GM19239 (cell line): ENCODE measurements at places on chromosomes 2 and 18.

DNA sequence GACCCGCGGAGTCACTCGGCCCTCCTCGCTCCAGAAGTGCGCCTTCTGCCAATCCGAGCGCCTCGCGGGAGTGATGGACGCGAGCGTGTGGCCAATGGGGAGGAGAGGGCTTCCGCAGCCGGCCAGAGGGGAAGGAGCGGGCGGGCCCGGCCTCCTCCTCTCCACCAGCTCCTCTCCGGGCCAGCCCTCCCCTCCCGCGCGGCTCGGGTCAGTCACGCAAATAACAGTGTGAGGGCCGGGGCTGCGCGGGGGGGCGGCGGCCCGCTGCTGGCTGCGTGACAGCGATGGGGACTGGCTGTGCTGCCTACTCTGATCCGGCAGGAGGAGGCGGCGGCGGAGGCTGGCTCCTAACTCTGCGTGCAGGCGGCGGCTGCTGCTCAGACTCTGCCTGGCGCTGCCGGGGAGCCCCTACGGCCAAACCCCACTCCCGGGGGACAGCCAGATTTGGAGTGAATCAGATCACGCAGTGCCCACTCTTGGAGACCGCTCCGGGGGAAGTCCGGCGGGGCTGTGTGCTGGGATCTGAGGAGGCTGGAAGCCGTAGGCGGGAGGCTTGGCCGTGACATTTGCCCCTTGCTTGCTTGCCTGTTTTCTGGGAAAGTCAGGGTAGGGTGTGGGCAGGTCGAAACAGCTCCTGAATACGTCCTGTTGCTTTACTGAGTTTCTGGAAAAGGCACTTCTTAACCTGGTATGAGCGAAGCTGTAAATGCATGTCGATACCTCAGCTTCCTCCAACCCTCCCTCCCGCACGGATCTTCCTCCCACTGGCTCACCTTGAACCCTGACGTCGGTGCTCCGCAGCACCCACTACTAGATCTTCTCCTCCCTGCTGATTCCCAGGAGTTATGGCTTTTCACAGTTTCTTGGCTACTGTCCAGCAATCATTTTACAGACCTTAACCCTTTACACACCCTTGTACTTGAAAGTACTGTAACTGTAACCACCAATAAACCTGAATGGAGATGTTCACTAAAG lies 97.9 kb upstream of the SERTAD2 start:
- DNase-seq: peak; percentile 89

- no peak for DNase-seq
These were observed 203.5 kb downstream of the SEPTIN10 start for GRCh38 chr2:109410039-109410815.

- DNase-seq: no peak
These were observed 178.5 kb downstream of the DIS3L2 start for GRCh38 chr2:232139786-232140562.

DNA sequence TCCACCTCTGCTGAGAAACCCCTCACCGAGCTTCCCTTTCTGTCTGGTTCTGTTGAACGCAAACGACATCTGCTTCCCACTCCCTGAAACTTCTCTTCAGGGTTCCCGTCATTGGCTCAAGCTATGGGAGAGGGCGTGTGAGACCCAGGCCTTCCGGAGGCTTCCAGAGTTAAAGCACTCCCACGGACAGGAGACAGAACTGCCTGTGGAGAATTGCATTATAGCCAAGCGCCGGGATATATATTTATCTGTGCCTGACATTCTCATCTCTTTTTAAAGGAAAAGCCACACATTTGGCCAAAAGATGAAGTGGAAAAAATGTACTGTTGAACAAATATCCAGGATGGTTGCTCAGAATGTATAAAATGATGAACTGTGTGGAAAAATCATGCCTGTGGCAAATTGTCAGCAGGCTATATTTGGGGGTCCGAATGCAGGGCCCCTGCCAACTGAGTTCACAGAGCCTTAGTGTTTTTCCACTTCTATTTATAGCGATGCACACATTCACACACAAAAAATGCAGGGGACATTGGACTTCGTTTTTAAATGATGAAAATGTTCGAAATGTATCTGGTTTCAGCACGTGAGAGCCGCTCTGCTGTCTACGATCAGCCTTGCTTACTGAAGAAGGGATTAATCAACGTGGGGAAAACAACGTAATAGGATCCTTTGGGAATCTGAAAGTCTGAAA lies 59.5 kb downstream of the E2F6 start:
- no peak for DNase-seq

DNA sequence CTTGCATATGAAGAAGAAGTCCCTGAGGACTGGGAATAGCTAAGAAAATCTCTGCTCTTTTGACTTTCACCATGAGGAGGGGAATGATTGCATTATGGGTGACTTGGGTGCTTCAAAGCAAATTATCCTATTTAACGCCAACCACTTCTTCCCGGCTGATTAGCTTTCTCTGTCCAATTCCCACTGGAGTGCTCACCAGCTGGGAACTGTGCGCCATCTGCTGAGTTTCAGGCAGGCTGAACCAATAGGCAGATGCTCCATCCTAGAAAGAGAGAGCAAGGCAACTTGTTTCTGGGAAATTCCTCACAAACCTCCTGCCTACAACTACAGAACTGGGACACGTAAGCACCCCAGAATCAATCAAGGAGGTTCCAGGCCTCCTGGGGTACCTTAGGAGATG lies 49.4 kb downstream of the POLE4 start:
- DNase-seq: no peak

DNA sequence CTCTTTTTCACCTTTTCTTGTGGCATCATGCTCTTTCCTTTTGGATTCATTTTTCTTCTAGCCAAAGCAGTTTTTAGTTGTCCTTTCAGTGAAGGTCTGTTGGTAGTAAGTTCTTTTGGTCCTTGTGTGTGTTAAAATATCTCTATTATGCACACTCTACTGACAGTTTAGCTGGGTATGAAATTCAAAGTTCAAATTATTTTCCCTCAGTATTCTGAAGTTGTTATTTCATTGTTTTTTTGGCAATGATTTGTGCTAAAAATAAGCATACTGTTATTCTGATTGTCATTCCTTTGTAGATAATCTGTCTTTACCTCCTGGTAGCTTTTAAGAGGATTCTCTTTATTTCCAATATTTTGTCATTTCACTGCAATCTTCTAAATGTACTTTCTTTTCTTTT lies 53.1 kb upstream of the COX7A2L start:
- DNase-seq: no peak

DNA sequence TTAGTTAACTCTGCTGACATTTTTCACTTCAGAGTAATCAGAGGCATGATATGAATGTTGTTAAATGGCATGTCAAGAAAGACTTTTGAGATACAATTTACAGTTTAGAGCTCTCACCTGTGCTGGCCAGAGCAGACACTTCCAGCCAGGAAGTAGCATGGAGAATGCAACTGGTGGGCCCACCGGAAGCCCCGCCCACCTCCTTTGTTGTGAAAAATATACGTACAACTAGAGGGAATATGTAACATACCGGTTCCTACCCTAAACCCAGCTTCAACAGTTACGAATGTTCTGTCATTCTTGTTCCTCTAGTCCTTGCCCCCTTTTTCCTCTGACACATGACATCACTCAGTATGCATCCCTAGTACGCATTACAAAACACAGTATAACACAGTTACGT lies 70.2 kb upstream of the ITM2C start:
- DNase-seq: no peak

DNA sequence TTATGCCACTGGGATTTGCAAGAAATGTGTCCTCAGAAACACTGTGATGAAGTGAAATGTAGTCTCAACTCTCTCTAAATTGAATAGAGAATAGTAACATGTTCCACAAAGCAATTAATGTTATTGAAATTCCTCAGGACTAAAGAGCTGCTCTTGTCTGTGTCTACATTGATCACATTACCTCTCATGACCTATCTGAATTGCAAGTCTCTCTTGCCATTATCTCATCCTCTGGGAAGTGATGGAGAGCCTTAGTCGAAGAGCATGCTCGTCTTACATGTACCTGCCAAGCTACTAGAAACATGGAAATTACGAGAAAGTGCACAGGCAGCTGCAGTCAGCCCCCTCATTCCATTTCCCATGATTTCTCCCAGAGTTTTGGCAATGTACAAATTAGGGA lies 561.1 kb upstream of the ZNF804A start:
- DNase-seq: no peak
